ENCODE measurements at places on chromosomes 5 and 9.

GRCh38 chr9:33440204-33440603, 7.2 kb downstream of the AQP3 start:
- DNase-seq: no peak

- no peak for DNase-seq
These were observed 128.2 kb downstream of the HACD4 start for GRCh38 chr9:20903212-20903611.

DNA sequence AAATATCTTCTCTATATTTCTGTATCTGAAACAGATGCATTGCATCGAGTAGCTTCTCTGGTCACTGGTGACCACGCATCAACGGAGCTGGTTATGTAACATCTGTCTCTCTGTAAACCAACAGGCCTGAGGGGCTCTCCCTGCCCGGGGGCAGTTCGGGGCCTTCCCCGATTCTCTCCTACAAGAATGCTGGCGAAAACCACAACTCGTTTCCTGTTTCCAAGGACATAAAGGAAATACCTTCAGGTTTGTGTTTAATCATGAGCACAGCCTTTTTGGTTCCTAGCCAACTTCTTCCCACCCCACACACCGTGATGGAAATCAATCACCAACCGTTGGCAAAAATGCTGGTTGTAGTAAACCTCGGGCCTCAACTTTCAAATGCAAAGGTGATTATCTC, 25.1 kb downstream of the GDNF start:
- DNase-seq: no peak

- no peak for DNase-seq
These were observed 47.7 kb upstream of the GLRX start for GRCh38 chr5:95870105-95870672.

GRCh38 chr9:79862921-79863890, 291.4 kb downstream of the TLE4 start:
- no peak for DNase-seq

DNA sequence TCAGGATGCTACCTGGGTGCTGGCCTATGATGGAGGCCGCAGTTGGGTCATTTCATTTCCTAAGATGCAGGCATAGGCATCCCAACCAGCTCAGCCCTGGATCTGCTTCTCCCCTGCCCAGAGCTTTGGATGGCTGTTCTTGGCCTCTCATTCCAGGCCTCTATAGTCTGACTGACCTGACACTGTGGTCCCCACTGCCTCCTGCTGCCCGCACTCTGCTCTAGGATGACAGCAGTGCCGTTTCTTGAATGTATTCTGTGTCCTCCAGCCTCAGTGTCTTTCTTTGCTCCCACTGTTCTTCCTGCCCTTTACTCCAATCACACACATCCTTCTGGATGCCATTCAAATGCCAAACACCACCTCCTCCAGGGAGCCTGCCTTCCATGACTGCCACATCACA, 235.7 kb downstream of the HSPA4 start:
- peak; percentile 8 for DNase-seq

DNA sequence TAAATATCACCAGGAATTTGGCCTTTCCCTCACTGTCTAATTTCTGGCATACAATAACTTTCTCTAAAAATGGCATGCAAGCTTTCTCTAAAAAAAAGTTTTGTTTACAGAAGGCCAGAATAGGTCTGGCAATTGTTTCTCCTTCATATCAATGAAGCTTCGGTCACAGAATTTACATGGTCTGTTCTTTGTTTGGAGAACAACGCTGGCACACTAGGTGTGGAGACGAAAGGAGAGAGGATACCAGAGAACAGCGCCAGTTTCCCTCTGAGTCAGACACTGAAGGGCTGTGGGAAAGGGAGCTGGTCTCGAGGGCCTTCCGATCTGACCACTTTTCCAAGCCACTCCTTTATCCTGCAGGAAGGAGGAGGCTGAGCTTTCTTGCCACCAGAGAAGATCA, 60.1 kb upstream of the ITGA1 start:
- DNase-seq: no peak

GRCh38 chr5:72145348-72145747, 38.1 kb downstream of the MAP1B start:
- no peak for DNase-seq

DNA sequence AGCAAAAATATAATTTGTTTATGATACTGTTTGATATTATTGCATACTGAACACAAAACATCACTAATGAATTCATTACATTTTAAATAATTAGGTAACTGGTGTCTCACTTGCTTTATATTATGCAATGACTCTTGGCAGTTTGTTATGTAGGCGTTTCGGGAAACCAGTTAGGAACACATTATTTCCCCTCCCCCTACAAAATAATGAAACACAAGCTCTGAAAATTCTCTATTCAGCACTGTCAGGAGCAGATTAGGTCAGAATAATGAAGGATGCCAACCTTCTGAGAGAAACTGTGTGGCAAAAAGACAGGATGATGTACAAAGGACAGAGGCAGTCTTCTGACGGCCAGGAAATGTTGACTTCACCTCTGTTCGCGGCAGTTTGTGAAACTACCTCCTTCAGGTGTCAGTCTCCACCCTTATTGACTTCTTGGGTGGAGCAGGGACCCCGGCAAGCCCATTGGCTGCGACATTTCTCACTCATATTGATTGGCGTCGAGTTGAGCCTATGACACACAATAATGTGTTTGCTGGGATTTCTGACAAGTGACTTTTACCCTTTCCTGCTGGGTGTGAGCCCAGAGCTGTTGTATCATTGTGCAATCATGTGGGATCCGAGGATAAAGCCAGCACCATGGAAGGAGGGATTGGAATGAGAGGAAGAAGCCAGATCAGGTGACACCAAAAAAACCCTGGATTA, 33.9 kb downstream of the SH3PXD2B start:
- DNase-seq: no peak

DNA sequence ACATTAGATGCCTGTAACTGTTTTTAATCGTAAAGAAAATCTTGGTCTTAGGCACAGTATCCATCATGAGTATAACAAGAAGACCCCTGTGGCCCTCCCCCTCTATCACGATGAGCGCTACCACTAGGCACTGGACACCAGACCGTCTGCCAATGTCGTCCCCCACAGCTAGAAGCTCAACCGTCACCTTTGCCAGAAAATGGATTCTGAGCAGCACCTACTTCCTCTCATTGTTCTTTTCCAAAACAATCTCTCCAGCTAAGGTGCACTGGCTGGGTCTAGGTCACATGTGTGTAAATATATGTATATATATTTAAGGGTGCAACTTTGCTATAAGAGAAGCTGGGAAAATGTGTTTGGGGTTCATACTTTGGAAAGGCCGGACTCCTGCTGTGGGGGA, 15.7 kb upstream of the SSBP2 start:
- no peak for DNase-seq

DNA sequence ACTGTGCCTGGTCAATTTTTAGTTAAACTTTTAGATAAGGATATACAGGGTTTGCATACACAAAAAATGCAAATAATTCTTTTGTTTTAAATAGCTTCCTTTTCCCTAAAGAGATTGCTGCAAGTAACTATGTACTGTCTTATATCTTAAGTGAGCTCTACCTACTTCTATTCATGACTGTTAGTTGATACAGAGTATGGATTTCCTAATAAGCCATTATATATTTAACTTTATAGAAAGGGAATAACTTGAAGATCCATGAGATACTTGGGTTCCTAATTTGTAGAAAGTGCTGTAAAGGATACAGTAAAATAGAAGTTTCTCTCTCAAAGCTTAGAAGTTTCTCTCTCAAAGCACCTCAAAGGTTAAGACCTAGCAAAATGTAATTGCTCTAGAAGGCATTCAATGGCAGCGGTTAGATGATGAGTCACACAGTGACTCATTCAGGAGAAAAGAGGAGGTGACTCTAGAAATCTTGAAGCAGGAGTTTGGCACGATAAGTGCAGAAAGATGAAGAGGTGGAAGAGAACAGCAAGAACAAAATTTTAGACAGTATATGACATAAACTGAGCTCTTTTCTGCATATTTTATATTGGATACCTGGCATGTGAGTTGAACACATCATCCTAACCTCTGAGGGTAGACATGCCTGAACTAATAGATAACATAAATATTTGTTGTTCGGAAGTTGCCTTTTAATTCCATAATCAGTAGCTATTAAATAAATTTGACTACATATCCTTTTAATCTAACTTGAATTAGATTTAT, 5.5 kb upstream of the DNAJC21 start:
- DNase-seq: no peak

GRCh38 chr9:35518981-35519679, 29.2 kb downstream of the RUSC2 start:
- no peak for DNase-seq

GRCh38 chr5:141914199-141914743, 9.4 kb upstream of the DELE1 start:
- no peak for DNase-seq

DNA sequence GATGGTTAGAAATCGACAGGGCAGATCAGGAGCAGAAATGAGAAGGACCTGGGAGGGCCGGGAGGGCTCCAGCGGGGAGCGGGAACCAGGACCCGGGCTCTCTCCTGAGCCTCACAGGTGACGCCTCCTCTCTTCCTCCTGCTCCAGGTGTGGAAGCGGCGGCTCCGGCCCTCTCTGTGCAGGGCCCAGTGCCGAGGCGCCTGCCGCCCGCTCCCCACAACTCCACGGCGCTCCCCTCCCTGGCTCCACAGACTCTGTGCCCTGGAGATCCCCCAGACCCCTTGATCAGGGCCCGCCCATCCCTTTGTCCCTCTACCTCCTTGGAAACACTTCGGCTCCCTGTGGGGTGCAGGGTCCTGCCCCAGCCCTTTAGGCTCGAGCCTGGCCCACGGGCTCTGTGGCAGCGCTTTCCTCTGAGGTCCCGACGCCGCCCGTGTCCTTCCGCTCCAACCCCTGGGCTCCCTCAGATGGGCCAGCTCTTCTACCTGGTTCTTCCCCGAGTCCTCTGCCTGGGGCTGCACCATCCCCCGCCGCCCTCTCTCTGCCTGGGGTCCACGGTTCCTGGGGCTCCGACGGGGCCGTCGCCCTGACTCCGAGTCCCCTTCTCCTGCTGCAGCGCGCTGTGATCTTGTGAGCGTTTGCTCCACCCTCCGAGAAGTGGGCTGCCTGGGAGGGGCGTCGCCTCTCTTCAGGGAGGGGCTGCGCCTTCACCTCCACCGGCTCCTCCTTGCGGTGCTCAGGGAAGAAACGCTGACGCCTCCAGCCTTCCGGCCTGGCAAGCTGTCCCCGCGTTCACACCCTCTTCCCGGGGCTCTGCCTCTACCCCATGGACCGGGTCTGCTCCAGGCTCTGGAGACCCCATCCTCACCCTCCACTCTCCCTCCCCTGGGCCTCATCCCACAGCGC, 22.4 kb upstream of the SLC6A3 start:
- no peak for DNase-seq

- no peak for DNase-seq
These were observed 118.5 kb upstream of the ERCC6L2 start for GRCh38 chr9:95756986-95757385.

GRCh38 chr5:175657593-175658271, at the start of gene HRH2:
Gene HRH2 (plus strand): TSS chr5:175658071. CDS start chr5:175683234, 25,163 bp downstream.
- no peak for DNase-seq

- DNase-seq: no peak
These were observed 331.2 kb upstream of the DAB2 start for GRCh38 chr5:39755986-39756385.

- DNase-seq: no peak
These were observed 300.7 kb downstream of the KDM4C start for GRCh38 chr9:7058473-7058872.

DNA sequence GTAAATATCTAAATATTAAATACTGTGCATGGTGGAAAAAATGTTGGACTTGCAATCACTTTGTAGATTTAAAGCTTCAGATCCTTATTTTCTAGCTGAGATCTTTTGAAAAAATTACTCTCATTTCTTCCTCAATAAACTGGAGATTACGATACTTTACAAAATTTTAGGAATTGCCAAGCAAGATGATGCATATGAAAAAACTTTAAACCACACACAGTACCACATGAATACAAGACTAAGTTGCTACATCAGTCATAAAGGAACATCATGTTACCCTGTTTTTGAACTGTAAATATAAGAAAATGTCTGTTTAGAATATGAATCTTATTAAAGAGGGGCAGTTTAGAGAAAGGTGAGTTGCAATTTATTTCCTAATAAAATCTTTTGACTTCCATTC, 703.6 kb upstream of the NUDT12 start:
- DNase-seq: no peak

DNA sequence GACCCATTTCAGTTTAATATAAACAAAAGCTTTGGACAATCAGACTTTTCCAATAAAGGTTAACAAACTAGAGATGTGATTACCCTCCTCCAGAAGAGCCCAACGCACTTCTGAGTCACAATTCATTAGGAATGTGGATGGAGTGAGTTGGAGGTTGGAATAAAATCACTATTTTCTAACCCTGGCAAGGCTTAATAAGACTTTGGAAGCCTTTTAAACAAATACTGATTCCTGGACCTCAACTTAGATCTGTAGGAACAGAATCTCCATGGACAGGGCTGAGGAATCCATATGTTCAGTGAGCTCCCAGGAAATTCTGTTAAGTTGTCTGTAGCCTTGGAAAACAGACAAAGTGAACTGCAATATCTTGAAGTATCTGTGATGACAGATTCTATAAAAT, 233.5 kb upstream of the ELL2 start:
- no peak for DNase-seq

DNA sequence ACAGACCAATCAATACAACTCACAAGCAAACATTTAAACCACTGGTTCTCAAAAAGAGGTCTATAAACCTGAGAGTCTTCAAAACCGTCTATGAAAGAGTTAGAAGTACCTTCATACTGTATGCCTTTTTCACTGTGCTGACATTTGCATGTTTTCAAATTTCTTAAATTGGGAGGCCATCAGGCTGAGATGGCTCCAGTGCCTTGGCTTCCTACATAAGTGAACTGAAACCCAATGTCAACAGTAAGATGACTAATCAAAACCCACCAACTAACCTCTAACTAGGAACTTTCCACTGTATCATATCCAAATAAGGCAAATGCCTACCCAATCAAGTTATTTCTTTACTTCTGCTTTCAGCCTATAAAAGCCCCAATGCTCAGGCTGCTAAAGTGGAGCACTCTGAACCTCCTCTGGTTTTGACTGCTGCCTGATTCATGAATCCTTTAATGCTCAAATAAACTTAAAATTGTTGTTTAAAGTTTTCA, 35.1 kb downstream of the FAM13B start:
- DNase-seq: no peak

DNA sequence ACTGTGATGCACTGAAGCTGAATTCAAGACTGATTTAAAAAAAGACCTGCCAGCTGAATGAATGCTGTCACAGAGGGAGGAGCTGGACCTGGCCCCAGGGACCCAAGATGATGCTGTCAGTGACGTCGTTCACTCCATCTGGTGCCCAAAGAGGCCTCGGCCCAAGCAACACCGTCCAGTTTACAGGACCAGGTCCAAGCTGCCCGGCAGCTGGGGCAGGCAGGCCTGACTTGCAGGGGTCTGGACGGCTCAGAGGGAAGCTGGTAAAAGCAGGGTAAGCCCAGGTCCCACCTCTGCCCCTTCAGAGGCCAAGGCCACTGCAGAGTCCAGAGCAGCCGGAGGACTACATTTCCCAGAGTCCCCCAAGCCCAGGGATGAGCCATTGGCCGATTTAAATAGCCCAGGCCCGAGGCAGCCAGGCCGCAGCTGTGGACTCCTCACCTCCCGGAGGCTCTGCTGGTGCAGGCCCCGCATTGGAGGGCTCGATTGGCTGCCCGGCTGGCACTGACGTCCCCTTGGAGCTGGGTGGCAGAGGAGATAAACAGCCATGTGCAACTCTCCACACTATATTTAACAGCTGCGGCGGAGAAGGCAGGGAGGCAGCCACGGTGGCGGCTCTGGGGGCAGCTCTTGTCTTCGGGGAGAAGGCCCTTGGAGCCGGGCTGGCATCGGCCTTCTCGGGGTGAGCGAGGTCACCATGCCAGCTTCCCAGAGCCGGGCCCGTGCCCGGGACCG, at the start of gene PLPP7:
PLPP7 (plus strand) TSS at position 423 of the 735 bp plus-strand sequence; CDS start at position 698, 275 bp downstream.
- no peak for DNase-seq

GRCh38 chr9:137434498-137435380, 6.4 kb downstream of the ENTPD8 start:
- no peak for DNase-seq
